ENCODE measurements at places on chromosomes 3 and 15.

DNA sequence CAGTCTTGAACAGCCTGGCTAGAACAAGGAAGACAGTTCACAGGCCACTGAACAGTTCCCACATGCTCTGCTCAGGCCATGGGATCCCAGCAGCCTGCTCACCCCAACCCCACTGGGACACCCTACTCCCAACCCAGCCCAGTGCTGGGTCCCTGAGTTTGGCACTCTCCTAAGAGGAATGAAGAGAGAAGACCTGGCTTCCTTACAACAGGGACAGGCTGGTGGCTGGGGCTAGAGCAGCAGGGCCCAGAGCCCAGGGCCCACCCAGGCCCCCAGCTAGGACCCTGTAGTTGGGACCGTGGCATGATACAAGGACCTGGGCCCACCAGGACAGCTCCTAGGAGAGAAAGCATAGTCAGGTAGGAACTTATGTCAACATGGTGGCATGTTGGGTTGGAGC is 43.4 kb downstream of the SEMA3G start:
- DNase-seq: no peak

- no peak for DNase-seq
Observed at GRCh38 chr15:40595219-40595618, 1.2 kb downstream of the KNL1 start.

- no peak for DNase-seq
Observed at GRCh38 chr3:42094691-42095391, 3.7 kb downstream of the TRAK1 start.

DNA sequence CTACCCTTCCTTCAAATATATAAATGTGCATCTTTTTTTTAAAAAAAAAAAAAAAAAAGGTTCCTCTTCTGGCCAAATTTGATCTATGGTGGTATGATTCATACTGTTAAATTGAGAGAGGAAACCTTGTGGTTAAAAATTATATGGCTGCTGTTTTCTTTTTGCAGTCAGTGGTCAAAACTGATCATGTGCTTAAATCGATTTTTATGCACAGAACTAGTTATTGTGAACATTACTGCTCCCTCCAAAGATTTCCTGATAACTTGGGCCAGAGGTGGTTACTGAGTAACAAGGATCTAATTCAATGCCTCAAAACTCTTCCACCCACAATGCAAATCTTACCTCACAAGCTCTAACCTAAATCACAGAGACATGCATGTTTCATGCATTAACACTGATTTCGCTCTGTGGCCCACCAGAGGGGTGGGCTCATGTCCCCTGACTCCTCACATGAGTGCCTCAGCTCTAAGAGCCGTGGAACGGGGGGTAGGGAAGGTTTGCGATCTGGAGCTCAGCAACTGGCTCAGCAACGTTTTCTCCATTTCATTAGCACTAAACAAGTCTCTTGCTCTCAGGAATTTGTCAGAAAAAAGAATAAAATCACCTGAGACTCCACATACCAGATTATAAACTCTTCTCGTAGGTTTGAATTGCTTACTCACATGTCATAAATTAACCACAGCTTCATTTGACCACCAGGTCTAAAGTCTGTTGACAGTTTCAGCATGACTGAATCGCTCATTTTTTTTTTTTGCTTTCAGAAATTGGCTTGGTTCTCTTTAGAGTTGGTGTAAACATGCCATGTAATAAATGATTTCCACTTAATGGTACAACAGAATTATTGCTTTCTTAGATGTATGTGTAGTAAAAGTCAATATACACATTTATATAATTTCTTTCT is 280.4 kb downstream of the CD47 start:
- no peak for DNase-seq

DNA sequence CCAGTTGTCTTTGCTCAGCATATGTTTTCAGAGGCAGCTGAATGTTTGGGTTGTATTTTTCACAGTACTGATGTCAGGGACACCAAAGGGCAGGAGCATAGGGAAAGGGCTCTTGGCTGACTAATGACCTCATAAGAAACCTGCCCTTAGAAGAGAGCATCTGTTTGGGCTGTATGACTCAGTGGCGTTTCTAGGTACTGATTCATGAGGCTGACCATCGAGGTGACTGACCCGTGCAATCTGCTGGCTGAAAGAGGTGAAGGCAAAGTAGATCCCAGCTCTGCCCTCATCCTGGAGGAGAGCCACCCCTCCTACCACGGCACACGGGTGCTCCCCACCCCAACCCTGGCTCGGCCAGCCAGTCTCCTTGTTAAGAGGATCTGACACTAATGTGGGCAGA is 8.3 kb downstream of the LMCD1 start:
- peak; percentile 45 for DNase-seq

GRCh38 chr15:31338318-31338878 is 11.8 kb downstream of the KLF13 start:
- no peak for DNase-seq

DNA sequence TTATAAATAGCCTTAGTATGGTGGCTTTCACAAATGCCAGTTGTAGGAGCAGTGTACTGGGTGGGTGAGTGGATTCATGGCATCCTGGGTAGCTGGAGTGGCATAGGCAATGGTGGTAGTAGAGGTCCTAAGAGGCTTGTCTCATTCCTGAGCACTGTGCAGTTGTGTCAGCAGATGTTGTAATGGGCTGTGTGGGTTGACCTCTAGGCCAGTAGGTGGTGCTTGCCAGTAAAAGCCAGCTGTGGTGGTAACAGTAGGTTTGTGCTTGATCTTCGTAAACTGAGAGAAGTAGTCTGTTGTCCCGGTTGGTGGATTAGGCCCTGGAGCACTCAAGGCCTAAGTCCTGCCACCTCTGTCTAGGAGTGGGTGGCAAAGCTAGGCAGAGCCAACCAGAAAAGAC is 149.7 kb upstream of the SUCLG2 start:
- no peak for DNase-seq

- no peak for DNase-seq
Observed at GRCh38 chr15:65248511-65249255, 37.4 kb upstream of the CILP start.

DNA sequence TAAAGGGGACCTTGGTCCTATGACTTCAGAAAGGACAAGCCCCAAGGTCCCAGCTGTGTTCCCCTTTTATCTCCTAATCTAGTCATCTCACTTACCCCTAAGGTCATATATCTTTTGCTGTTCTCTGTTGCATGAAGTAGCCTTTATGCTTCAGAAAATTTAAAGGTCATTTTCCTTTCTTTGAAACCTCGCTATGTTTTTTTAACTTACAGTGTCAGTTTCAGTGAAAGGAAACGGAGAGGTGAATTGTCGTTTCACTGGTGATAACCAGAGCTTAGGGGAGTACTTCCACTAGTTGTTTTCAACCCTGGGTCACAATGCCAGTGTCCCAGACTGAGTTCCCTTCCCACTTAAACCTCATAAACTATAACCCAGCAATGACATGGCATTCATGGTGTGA is 357.4 kb downstream of the GAP43 start:
- DNase-seq: no peak

DNA sequence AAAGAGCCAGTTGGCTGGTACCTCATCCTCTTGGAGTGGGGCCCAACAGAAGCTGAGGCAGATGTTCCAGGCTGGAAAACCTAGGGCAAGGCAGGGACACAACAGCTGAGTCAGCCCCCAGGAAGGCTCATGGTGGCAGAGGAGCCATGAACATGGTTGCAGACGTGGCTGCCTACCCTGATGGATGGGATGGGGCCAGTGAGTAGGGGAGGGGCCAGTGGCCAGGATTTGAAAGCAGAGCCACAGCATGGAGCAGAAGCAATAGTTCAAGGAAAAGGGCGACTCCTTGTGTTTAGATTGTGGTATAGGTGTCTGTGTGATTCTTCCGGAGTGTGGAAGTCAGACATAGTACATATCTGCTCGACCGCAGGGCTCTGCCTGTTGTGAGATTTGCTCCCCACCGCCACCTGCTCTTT is 24.2 kb downstream of the PXYLP1 start:
- DNase-seq: peak; percentile 67

GRCh38 chr3:167650459-167650858 is 3.3 kb downstream of the WDR49 start:
- no peak for DNase-seq

DNA sequence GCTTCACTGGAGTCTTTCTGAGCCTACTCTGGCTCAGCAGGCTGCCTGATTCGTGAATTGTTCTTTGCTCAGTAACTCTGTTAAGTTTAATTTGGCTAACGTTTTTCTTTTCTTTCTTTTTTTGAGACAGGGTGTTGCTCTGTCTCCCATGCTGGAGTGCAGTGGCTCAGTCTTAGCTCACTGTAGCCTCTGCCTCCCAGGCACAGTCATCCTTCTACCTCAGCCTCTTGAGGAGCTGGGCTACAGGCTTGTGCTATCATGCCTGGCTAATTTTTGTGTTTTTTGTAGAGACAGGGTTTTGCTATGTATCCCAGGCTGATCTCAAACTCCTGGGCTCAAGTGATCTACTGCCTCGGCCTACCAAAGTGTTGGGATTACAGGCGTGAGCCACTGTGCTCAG is 165.0 kb downstream of the PEX5L start:
- no peak for DNase-seq

GRCh38 chr3:184737641-184738505 is 26.0 kb upstream of the MAGEF1 start:
- DNase-seq: peak; percentile 82

DNA sequence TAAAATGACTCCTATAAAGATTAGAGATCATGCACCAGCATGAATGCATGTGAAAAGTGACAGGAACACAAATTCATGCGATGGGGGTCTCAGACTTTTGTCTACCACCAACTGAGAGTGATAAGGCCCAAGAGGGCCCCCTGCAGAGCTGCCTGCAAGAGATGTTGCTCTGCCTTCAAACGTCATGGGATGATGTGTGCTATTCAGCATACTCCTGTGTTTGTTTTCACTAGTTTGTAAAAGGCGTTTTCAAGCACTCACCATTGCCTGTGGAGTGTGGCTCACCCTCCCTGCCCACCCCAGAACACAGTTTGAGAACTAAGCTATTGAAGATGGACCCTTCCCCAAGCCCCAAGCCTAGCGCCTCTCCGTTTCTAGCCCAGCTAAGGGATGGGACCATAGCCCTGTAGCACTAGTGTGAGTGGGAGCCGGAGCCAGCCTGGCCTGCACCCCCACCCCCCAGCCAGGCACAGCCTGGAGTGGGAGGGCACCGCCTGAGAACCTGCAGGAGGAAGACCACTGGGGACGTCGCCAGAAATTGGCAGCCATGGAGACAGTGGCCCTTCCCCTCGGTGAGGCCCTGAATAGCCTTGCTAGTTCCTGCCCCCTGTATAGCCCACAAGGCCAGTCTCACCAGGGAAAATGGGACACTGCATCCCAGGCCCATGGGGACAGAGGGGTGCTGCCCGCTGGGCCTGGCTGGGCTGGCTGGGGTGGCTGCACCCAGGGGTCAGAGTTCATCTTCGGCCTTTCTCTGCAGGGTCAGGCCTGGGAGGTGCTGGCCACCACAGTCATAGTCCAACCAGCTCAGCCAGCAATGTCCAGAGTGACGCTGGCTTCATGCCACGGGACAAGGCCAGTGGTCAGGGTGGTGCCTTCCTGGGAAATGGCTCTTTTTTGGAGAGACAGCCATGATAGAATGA is 22.6 kb upstream of the KLF13 start:
- no peak for DNase-seq

DNA sequence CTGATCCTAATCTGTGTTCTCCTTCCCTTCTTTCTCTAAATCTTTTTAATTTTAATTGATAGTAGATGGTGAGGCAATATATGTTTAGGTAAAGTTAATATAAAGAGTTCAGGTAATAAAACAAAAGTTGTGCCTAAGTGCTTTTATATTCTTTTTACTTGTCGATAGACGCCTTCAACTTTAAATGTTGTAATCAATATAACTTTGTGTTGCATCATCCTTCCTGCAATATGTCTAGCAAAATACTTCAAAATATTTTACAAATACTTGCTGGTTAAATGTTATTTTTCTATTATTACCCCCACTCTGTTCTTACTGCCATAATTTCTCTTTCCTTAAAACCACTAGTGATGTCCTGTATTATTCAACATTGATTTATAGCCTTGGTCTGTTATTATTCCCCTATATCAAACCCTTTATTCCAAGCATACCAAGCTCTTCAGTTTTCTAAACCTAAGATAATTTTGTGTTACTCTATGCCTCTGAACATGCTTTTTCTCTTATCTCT is 92.4 kb downstream of the NAALADL2 start:
- no peak for DNase-seq

DNA sequence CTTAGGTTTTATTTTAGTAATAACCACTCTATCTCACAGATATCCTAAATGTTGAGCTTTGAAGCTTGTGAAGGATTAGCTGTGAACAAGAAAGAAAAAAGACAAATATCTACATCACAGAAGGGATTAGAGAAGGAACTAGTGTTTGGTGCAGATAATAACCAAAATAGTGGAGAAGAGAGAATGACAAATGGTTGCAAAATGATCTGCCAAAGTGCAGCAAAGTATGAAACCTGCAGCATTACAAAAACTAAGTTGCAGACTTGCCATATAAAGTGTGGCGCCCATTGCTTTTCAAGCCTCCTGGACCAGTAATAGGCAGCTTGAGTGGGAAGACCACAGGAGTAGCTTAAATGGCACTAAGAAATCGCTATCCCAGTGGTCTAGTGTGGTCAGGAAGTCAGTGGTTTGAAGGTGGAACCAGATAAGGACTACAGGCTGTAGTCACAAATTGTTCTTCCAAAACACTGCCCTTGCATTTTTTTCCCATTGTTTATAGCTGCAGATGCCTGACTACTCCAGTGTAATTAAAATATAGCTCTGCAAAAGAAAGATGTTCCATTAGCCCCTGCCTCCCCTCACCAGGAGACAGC is 20.7 kb downstream of the TPM1 start:
- no peak for DNase-seq
